ENCODE measurements at places on chromosomes 3 and 15.

- DNase-seq, result no peak
Measured at GRCh38 chr15:96720251-96720650, 389.8 kb downstream of the NR2F2 start.

DNA sequence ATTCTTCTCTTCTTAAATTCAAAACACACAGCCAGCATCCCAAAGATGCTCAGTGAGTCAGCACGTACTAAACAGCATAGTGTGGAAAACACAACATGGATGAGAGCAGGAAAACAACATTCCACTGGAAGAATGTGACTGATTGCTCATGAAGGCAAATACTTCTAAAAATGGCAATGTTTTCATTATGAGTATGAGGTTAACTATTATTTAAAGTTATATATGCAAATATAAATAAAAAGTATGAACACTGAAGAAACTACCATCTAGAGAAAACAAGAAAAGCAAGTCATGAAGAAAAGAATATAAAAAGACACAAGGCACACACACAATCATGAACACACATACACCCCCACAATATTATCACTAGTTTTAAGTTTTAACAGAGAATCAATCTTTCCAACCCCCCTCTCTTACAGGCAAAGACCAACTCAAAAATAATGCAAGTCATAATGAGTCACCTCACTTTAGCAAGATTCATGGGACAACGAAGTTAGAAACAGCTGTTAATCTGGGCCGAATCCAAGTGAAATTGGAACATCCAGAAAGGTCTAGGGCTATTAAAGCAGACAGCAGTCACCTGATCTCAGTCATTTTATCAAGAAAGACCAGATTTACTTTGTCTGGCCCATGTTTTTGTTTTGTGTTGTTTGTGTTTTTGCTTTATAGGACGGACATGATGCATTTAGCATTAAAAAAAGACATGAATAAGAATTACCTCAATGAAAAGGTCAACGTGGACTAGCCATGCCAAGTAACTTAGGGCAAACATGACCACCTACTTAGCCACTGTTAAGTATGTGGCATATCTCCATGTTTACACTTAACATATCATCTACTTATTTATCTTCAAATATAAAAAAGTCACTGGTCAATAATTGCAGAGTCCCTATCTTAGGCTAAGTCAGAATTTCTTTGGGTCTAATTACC, 18.1 kb downstream of the GBE1 start:
- DNase-seq, result peak; percentile 96

DNA sequence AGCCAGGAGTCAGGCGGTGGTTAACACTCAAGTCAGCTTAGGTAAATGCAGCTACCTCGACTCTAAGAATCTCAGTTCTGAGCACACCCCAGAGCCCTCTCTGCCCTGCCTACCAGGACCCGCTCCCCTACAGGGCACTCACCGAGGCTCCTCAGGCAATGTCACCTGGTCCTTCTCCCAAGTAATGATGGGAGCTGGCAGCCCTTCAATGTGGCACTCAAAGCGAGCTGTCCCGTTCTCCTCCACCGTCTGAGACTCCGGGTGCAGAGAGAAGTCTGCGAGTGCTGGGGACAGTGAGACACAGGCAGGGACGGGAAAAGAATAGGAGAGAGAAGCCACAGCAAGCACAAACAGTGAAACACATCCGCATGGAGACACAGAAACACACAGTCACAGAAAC, 12.7 kb downstream of the IGDCC4 start:
- DNase-seq, result no peak

- DNase-seq, result no peak
Measured at GRCh38 chr3:157136647-157137387, 23.1 kb downstream of the CCNL1 start.

- DNase-seq, result no peak
Measured at GRCh38 chr15:95469496-95470000, 861.0 kb upstream of the NR2F2 start.

- no peak for DNase-seq
Measured at GRCh38 chr3:96753124-96753523, 61.3 kb upstream of the EPHA6 start.

DNA sequence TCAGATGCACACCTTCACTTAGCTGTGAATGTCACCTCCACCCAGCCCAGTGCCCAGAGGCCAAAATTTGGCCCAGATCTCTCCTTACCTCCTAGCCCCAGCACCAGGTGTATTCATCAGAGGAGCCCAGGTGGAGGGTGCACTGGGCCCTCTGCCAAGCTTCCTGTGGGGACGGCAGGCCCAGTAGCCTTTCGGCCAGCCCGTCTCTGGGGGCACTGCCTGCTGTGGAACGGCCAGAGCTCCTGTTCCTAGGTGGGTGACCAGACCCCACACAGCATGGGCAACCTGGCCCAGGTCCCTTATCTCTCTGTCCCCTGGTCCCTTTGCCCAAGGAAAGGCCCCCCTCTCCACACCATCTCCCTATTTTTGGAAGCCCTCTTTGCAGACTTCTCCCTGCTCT, 67.8 kb downstream of the AAGAB start:
- no peak for DNase-seq

DNA sequence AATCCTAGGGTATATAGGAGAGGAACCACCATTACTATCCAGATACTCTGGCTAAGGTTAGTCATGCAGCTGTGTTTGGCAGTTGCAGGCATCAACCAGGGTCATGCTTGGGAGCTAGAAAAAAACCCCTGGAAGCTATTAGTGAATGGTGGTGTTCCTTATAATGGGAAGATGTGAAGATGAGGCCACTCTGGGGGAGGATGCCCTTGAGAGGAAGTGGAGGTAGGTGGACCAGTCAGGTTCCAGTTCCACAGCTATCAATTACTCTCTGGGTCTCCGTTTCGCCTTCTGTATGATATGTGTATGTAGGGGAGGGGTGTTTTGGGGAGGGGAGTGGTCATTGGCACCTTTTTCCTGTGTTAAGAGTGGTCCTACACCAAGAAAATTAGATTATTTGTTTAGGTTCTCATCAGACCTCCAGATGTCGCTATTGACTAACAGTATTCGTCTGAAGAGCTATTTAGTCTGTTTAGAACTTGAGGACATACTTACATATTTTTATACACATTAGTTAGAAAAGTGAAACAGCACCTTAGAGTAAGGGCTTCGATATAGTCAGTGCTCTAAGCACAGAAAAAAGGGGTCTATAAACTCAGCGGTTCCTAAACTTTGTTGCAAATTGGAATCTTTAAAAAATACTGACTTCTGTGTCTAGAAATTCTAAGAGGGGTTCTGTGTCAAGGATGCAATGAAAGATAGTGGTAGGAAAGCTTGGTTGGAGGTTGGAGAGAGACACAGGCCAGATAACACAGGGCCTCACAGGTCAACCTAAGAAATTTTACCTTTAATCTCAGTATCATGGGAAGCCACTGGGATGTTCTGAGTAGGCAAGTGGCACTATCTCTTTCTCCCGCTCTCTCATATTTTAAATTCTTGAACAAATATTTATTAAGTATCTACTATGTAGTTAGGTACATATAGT, 9.1 kb upstream of the HPS3 start:
- DNase-seq, result peak; percentile 18

- no peak for DNase-seq
Measured at GRCh38 chr3:46214751-46215352, 6.7 kb upstream of the CCR1 start.

- DNase-seq, result no peak
Measured at GRCh38 chr3:8147711-8148110, 353.9 kb upstream of the LMCD1 start.

- DNase-seq, result peak; percentile 41
Measured at GRCh38 chr15:81071120-81071519, 63.0 kb upstream of the CFAP161 start.

DNA sequence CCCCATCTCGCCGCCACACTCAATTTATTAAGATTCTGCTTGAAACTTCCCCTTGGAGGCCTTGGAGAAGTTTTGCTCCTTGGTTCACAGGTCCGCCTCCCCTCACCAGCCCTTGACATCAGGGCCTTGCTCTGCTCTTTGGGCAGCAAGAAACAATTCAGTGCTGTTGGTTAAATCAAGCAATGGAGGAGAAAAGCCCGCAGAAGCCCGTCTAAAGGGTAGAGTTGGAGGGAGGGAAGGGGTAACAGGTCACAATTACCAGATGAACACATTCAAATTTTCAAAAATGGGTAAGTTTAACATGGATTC, 429 bp downstream of the PARP9 start:
- DNase-seq, result no peak

Measured in GM04503 (cell line).